ENCODE measurements at places on chromosomes 11 and 22.
A peak's percentile ranks its signal among the peaks of the same experiment; 100 is the strongest.

- no peak for DNase-seq
These were observed 23.3 kb downstream of the KCNJ5 start for GRCh38 chr11:128914216-128915148.

GRCh38 chr11:76119779-76120178, 86.5 kb downstream of the WNT11 start:
- DNase-seq = no peak

GRCh38 chr22:44719586-44720368, 17.8 kb downstream of the PRR5 start:
- DNase-seq = no peak

DNA sequence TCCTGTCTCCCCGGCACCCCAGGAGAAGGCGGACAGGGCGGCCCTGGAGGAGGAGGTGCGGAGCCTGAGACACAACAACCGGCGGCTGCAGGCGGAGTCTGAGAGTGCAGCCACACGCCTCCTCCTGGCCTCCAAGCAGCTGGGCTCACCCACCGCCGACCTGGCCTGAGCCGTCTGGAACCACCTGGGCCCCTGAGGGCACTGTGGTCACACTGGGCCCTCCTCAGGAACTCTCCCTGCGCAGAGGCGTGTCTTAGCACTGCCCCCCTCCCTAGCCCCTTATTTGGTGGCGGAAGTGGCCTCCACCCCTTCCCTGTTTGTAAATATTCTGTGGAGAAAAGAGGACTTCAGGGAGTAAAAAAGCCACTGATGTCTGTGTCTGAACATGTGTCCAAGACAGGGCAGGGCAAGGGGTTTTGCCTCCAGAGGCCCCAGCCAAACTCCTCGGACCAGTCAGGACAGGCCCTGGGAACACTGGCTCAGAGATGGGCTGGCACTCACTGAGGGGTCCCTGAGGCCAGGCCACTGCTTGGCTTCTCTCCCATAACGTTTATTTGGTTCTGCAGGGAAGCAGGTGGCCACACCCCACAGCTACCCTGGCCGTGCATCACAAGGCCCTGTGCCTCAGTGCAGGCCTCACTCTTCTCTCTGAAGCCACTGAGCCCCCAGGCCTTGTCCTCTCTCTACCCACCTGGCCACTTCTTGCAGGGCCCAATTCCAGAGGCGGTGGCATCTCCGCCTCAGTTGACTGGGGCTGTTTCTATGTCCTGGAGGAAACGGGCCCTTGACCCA, 12.0 kb downstream of the RELA start:
- no peak for DNase-seq

GRCh38 chr11:133951327-133952198, 5.2 kb downstream of the IGSF9B start:
- DNase-seq = peak; percentile 51

- no peak for DNase-seq
These were observed 1.4 kb downstream of the TSPAN4 start for GRCh38 chr11:843818-844692.

GRCh38 chr11:14898355-14898754, 6.3 kb upstream of the CYP2R1 start:
- no peak for DNase-seq

- no peak for DNase-seq
These were observed 8.8 kb upstream of the WT1 start for GRCh38 chr11:32444186-32444585.

DNA sequence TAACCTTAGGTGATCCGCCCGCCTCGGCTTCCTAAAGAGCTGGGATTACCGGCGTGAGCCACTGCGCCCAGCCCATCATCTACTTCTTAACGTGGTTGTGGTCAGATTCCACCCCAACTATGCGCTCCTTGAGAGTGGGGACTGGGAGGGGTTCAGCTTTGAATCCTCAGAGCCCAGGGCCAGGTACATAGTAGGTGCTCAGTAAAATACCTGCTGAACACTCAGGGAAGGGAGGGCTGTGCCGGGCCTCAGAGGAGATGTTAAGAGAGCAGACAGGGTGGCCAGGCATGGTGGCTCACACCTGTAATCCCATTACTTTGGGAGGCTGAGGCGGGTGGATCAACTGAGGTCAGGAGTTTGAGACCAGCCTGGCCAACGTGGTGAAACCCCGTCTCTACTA, 1.2 kb upstream of the LGALS1 start:
- no peak for DNase-seq

DNA sequence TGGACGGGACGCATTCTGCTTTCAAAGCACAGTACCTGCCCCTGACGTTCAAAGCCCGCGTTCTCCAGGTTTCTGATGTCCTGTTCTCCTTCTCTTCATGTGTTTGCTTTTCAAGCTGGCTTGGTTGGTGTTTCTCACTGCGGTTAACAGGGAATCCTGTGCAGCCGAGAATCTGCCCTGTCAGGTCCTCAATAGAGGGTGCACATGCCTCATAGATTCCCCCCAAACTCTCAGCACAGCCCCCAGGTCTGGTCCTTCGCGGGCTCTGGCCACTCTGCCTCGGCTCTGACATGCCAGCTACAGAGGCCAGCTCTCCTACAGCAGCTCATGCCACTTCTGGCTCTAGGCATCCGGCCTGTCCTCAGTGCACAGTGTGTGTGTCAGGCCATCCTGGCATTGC, 1343.8 kb downstream of the TBC1D22A start:
- DNase-seq = no peak

- no peak for DNase-seq
These were observed 18.4 kb downstream of the MS4A6E start for GRCh38 chr11:60345489-60345888.

GRCh38 chr11:28836285-28837081, 728.3 kb downstream of the METTL15 start:
- DNase-seq = no peak

- DNase-seq = no peak
These were observed 107.9 kb downstream of the SCN3B start for GRCh38 chr11:123546515-123546914.

DNA sequence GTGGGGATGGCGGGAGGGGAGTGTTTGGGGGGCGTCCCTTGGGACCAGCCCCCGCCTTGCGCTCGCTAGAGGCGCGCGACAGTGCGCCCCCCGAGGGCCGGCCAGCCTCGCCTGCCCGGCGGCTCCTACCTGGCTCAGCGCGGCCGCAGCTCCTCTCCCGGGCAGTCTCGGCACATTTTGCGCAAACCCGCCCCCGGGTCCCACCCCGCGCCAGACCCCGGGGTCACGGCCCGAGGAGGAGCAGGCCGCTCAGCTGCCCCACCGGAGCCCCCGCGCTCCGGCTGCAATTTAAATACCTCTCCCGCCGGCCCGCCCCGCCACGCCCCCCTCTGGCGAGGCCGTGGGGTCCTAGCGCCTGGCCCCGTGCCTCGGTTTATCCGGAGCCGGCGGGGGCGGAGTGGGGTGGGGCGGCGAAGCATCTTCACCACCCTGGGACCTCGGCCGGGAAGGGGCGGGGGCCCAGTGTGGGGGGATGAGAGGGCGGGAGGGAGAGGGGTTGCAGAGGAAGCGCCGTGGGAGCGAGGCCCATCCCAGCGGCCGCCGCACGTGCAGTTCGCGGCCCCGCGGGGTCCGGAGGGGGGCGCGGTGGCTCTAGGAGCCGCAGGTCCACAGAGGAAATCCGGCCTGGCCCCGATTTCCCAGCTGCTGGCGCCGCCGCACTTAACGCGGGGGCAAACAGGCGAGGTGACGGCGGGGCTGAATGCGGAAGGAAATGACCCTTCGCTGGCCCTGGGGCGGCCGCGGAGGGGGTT, at the start of gene LRRC32:
TSS of gene LRRC32 (minus strand) at position 263 of the 752 bp plus-strand sequence. CDS start 4,793 bp downstream, outside the sequence.
- DNase-seq = peak; percentile 54

DNA sequence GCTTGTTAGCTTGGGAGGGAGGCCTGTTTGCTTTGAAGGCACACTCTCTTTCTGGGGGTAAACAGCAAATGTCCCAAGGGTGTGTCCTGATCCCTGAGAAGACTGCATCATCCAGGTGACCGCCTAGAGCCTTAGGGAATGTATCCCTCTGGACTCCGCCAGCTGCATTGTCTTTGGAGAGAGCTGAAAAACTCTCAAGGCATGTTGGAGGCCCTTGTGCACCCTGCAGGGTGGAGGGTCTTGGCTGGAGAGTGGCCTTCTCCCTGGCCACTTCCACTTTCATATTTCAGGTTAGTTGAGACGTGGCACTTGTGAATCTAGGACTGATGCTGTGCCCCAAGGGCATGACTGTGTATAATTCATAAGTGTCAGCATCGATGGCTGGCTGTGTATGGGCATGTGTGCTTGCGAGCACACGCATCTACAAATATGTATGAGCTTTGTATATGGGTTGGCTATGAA, 70.6 kb downstream of the ZBTB16 start:
- DNase-seq = no peak

All from SK-N-DZ (cell line).